ENCODE measurements at places on chromosomes 1 and 21.

GRCh38 chr1:77416692-77417450 lies 135.1 kb downstream of the AK5 start:
- no peak for DNase-seq

DNA sequence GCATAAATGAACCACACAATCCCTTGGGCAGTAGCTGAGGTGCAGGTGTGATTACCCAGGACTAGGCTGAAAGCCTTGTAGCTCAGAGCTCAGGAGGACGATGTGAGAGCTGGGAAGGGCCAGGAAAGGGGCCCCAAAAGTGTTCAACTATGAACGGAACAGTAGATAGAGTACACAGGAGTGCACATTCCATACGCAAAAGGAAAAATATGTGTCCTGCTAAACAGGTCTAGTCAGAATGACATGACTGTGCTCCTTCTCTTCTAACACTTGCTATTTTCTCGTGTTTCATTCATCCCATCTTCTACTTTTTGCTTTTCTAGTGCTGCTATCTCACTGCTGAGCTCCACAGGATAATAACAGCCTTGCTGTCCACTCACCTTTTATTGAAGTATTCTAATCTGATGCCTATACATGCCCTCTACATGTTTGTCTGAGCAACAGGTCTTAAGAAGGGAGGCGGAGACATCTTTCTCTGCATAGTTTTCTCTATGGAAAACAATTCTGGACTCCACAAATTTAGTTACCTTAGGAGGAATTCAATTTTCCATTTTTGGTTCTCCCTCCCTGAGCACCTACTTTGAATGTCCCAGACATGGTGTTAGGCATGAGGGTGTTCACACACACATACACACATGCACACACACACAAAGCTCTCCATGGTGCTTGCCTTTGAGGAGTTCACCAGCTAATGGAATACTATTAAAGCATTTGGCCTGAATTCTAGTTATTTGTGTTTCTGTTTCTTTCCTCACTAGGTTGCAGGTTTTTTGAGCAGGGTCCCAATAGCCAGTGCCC lies 3.4 kb downstream of the S100A10 start:
- DNase-seq: no peak

DNA sequence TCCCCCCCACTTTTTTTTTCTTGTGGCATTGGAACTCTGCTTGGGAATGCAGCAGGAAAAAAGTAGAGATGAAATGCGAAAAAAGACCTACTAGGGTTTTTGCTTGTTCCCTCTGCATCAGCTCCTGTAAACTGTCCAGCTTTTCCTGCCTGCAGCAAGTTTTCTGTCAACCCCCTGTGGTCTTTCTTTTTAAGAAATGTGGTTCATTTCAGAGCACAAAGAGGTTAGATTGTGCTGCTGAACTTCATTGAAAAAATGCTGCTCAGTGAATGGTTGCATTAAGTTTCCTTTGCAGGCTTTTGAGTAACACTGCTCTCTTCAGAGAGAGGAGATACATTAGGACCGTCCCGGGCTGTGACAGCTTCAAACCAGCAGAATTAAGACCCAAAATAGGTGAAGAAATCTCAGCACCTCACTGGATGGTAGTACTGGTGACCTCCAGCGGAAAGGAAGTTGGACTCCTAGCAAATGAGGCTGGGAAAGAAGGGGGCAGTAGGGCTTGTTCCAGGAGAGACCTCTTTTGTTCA lies 80.7 kb downstream of the NDUFS5 start:
- DNase-seq: no peak

- DNase-seq: peak; percentile 70
These were observed 30.6 kb upstream of the JUN start for GRCh38 chr1:58814251-58815068.

- DNase-seq: peak; percentile 82
These were observed 239.6 kb upstream of the FGGY start for GRCh38 chr1:59057211-59057694.

DNA sequence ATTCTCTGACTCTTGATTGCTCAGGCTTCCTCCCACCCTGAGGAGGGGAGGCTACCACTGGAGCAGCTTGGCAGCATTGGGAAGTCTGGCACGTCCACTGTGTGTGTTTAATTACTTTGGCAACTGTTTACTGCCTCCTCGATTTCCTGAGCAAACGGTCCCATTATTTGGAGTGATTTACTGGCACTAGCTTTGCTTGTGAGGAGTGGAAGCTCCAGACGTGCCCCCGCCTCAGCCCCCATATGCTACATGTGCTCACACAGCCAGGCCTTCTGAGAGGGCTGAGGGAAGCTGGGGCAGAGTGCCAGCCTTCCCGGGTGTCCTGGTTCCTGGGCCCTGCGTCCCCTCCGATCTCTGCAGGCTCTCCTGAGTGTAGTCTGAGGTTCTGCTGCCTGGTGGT lies 306.2 kb downstream of the PTPRU start:
- DNase-seq: no peak

- DNase-seq: no peak
These were observed 47.3 kb upstream of the COA6 start for GRCh38 chr1:234325878-234326496.

- DNase-seq: no peak
These were observed 38.2 kb downstream of the KCNAB2 start for GRCh38 chr1:6083801-6084446.

DNA sequence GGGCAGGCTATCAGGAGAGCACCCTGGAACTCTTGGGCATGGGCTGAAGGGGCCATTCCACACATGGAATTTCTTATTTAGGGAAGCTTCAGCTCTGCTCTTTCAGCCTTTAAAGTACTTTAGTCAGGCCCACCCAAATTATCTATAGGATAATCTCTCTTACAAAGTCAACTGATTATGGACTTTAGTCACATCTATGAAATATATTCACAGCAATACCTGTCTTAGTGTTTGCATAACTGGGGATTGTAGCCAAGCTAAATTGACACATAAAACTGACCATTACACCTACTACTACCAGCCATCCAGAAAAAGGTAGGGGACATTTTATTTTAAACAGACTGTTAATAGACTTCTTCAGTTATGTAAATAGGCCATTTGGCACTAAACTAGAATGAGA lies 114.9 kb upstream of the VANGL1 start:
- DNase-seq: no peak

DNA sequence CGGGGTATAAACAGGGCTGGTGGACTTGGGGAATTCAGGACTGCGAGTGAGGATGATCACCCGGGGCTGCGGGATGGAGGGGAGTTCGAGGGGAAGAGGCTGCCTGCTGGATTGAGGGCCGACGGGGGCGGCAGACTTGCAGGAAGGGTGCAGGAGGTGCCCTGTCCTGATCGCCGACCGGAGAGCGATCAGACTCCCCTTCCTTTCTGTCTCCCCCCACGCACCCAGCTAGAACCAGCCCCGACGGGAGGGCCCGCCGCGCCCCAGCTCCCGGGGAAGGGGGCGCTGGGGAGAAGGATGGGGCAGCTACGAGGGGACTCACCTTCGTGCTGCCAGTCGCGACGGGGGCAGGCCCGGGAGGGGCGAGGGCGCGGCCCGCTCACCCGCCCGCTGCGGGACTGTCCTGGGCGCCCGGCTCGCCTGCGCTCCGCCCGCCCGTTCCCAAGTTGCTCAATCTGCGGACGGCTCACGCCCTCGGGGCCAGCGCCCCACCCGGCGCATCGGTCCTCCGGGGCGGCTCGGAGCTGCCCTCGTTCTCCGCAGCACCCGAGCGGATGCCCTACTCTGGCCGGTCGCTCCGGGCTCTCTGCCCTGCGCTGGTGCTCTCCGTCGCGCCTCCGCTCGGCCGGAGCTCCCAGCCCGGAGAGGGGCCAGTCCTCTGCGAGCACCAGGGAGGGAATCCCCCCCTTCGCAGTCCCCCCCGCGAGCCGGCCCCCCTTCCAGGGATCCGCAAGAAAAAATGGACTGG lies at the start of gene RSPO1:
TSS of gene RSPO1 (minus strand) at position 649 of the 748 bp plus-strand sequence. CDS start 5,231 bp downstream, outside the sequence.
- DNase-seq: no peak

DNA sequence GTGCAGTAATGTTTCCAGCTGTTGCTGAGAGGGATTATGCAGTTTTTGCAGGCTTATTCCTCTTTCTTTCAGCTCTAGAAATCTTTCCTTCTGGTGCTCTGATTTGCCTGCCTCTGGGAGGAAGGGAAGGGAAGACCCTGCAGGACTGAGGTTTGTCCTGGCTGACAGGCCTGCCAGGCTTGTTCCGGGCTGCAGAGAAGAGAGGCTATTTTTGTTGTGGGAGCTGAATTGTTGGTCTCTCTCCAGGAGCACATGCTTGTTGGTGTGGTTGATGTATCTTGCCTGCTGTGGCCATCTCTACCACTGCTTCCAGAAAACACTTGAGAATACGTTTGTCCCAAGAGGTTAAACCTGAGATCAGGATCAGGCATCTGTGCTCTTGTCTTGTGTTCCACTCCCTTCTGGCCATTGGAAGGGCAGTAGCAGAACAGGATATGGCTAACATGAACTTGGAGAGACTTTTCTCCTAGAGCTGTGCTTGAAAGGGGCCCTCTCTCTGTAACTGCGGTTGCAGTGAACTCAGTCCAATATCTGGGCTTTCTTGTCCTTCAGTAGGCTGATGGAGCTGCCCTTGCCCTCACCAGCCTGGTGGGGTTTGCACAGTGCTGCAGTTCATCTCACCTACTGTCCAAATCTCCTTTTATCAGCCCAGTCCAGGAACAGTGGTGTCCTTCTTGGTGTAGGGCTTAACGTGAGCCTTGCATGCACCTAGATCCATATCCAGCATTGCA lies 21.5 kb upstream of the SLC25A34 start:
- DNase-seq: no peak

DNA sequence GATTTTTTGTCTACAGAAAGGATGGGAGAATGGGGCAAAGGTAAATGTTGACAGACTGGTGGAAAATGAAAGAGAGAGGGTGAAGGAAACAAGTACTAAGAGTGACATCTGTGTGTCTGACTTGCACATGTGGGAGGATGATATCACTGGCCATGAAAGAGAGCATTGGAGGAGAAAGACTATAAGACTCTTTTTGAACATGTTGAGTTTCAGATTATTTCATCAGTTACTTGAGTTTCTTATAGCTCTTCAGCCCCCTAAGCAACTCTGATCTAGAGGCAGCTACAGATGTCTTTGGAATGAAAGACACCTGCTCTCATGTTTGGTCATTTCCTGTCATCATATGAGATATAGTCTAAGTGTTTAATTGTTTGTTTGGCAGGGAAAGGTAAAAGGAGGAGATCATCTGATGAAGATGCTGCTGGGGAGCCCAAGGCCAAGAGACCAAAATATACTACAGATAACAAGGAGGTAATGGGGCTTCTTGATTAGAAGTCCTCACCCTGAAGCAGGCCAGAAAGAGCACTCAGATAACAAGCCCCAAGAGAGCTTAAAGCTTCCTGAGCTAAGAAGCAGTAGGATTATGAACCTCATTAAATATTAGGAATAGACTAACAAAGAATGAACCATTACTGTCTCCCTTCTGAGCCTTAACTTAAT lies 4.5 kb downstream of the POLR3C start:
- DNase-seq: no peak

- DNase-seq: no peak
These were observed 381.5 kb upstream of the B3GALT2 start for GRCh38 chr1:193567937-193568336.

- DNase-seq: no peak
These were observed 1.9 kb downstream of the SLC16A1 start for GRCh38 chr1:112954017-112954650.

GRCh38 chr1:74423471-74423870 lies 88.9 kb downstream of the LRRC53 start:
- no peak for DNase-seq

DNA sequence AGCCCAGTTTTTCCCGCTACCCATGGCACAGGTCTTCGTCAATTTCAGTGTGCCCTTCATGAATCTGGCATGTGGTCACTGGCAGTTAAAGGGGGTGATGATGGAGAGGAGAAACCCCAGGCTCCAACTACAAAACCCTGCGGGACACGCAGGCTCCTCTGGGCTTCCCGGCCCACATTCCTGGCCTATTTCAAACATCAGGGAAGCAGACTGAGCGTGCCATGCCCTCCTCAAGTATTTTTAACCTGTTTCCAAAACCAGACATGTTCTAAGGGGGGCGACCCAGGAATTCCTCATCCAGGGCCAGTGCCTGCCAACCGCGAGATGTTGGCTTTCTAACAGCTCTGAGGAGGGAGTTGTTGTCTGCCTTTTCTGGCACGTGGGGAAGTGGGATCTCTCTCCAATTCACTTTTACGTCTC lies 85.1 kb downstream of the CAPZB start:
- no peak for DNase-seq

GRCh38 chr1:106785176-106785575 lies 271.3 kb upstream of the PRMT6 start:
- DNase-seq: peak; percentile 49

DNA sequence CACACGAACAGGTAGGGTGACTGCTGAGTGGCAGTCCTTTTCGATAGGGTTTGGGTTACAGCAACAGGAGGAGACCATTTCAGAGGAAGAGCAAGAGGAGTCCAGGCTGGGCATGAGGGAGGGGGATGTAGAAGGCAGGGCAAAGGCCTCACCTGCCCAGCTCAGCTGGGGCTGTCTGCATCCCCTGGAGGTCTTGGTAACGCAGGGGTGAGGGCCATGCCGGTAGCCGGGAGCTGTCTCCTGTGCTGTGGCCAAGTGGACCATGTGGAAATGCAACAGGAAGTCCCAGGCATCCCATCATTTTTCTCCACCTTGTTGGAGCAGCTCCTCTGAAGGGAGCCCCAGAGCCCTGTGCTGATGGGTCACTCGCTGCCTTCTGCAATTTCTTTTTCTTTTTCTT lies 105.4 kb upstream of the C1orf174 start:
- no peak for DNase-seq

GRCh38 chr21:37862536-37862935 lies 53.7 kb downstream of the KCNJ6 start:
- DNase-seq: no peak

DNA sequence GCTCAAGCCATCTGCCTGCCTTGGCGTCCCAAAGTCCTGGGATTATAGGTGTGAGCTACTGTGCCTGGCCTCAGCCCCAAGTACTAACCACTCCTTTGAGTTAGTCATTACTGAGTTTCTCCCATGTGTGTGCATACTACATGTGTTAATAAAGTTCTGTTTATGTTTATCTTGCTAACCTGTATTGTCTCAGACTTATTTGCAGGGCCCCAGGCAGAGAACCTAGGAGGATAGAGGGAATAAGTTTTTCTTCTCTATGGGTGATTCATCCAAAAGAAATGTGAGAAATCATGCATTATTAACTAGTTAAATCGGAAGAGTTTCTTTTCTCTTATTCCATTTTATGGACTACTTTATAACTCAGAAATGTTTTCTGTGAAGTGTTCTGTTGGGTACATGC lies 203.9 kb upstream of the CACYBP start:
- DNase-seq: no peak

DNA sequence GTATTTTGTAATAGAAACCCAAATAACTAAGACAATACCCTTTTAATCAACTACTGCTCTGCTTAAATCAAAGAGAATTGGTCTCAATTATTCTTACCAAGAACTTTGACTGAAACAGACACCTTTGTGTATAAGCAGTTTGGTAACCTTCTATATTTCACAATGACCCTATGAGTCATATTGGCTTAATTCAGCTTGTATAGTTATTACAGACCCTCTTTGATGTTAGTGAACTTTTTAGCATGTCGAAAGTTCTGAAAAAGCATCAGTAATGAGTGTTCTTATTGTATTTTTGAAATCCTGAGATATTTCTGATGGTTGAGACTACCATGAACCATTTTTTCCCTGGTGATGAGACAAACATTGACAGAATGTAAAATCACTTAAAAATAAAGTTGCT lies 43.3 kb upstream of the RABGAP1L start:
- no peak for DNase-seq
